Thymus (tissue), 14 donors: ENCODE measurements at places on chromosomes 12 and 14.
A peak's percentile ranks its signal among the peaks of the same experiment; 100 is the strongest.

DNA sequence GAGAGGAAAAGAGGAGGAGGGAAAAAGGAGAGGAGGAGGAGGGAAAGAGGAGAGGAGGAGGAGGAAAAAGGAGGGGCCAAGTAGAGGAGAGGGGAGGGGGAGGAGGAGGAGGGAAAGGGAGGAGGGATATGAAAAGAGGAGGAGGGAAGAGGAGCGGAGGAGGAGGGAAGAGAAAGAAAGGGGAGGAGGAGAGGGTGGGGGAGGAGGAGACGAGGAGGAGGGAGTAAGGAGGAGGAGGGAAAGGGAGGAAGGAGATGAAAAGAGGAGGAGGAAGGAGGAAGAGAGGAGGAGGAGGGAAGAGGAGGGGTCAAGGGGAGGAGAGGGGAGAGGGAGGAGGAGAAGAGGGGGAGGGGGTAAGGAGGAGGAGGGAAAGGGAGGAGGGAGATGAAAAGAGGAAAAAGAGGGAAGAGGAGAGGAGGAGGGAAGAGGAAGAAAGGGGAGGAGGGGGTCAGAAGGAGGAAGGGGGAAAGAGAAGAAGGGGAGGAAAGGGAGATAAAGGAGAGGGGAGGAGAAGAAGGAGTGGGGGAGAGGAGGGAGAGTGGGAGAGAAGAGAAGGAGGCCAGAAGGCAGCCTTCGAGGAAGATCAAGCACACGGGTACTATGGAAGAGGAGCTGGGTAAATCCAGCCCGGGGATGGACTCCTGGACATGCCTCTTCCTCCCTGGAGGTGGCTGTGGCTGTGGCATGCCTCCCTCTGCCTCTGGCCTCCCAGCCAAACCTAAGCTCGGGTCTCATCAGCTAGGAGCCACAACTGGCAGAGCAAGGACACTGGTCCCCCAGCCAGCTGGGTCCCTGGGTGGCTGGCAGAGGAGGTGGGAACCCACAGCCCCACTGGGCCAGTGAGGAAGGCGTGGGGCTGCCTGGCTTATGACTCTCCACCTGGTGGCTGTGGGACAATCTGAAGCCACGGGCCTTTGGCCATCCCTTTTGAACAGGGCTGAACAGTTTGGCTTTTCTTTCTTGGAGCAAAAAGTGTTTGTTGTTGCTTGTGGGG is 3.0 kb upstream of the CMKLR1 start:
- DNase-seq: no peak

GRCh38 chr12:128823216-128823915 is 392 bp downstream of the SLC15A4 start:
- DNase-seq: no peak

DNA sequence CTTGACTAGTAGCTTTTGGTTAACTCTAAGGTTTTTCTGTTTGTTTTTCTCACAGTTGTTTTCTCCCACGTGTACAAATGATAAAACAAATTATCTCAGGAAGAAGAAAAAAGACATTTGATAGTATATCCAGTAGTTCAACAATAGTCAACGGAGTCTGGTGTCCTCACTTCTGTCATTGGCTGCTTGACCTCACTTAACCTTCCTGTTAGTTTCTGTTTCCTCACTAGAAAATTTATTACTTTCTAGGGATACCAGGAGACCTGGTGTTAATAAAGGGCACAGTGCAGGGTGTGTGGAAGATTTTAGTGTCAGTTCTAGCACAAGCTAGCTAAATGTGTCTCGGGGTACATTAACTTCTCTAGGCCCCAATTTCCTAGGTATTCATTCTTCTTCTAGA is 116.0 kb downstream of the PRKCH start:
- DNase-seq: no peak

DNA sequence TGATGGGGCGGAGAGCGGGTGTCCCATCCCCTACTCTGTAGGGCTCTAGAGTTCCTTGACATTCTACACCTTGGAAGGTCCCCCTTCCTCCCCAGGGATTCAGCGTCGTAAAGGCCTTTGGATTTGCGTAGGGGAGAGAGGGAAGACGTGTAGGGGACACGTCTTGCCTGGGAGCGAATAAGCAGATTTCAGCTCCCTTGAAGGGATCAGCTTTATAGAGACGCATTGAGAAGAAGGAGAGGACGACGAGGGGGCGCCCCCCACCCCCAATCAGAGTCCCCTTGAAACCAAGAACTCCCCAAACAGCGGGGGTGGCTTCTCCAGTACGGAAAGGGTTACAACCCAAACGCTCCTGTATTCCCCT is 324 bp downstream of the CALCOCO1 start:
- DNase-seq: no peak

DNA sequence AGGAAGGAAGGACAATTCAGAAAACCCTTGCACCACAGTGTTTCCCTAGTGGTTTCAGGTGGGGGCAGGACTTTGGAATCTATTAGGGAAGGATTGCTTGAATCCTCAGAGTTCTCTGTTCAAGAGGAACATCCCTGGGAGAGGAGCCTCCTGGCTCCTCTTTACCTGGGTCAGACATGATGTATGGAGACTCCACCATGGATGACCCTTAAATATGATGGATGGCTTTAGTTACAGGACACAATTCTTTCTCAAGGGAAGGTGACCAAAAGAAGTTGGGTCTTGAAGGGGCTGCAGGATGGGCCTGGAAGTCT is 396.6 kb downstream of the NRXN3 start:
- no peak for DNase-seq

GRCh38 chr14:29584992-29585391 is 342.7 kb downstream of the PRKD1 start:
- no peak for DNase-seq

DNA sequence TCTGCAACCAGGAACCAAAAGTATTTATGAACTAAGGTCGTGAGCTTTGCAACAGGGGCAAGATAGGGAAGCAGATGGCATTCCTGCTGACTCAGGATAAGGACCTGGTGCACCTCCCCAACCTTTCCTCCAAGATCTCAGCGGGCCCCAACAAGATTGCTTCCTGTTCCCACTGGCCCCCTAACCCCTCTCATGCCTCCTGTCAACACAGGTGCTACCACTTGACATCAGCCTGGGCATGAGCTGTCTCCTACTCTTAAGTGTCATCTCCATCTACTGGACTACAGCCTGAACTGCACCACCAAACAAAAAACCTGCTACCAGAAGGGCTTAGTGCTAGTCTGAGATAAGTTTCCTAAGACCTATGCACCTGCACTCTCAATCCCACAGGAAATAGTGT is 32.7 kb downstream of the MED6 start:
- peak; percentile 35 for DNase-seq

DNA sequence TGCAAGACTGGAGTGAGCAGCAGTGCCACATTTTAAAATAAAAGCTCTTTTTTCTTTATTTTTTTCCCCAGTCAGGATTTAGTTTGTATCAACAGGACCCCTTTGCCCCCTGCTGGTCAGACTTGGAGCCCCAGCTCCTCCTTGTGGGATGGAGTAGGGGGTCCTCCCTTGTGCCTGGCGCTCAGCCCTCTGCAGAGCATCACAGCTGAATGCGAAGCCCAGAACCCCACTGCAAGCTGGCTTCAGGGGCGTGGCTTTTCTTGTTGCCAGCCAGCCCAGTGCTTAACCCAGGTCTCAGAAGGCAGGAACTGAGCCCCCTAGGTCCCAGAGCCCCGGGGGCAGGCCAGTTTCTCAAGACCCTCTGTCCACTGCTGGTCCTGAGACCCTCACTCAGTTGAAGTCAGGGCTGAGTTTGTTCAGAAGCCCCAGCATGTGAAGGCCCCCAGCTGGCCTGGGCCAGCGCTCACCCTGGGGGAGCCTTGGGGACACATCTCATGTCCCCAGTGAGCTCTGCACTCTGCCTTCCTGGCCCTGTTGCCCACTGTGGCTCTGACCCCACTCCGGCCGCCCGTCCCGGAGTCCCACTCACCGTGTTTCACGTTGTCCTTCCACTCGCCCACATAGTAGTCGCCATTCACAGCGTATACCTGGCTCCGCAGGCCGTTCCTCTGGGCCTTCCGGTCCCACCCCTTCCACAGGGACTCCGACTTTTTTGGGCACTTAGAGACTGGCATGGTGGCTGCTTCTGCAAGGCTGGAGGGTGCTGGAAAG is 519 bp downstream of the MORN3 start:
- no peak for DNase-seq

- DNase-seq: peak; percentile 60
Observed at GRCh38 chr14:101961011-101961721, 3.2 kb upstream of the DYNC1H1 start.

DNA sequence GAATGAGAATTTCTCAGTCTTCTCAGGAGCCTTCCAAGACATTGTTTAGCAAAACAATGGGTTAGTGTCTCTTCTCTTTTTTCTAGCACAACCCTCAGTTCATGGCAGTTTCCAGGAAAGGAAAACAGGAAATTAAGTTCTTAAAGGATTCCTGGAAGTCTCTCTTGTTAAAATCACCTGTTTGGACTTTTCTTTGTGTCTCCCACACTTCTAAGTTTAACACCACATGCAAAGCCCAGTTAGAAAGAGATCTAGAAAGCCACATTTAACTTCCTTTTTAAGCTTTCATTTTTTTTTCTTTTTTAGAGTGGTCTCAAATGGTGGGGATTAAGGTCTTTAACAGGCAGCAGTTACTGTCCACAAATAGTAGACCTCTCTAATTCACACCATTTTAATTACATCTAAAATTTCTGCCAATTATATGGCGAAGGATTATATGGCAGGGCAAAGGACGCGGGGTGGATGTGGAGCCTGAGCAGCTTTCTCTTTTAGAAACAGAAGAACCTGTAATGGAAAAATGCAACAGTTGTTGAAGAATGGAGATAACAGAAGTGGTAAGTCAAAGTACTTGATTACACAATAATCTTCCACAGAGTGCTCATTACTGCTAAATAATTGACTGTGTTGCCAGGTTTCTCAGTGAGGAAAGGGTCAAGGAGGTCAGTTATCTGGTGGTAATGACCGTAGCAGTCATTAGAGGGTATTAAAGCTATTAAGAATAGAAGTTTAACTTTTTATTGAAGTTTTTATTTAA is 298.6 kb downstream of the AKAP6 start:
- no peak for DNase-seq

GRCh38 chr12:32126720-32127119 is 20.1 kb downstream of the BICD1 start:
- no peak for DNase-seq

GRCh38 chr12:118344829-118345228 is 27.9 kb downstream of the TAOK3 start:
- no peak for DNase-seq

DNA sequence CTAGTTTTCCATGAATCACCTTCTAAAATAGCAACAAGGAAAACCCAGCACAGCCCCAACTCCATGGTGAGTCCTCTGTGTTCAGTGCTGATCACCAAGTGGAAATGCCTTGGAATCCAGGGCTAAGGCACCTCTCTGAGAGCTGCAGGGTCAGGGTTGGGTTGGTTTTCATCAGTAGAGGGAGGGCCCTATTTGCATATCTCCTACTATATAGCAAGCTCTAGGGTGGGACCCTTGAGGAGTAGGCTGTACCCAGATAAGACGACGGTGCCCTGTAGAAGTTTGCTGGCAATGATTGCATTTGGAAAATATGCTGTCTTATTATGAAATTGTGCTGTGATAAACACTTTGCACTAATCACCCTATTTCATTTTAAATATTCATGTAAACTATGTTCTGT is 1011.8 kb downstream of the TMEM121 start:
- DNase-seq: no peak
